ENCODE measurements at places on chromosomes 13 and 19.
A peak's percentile ranks its signal among the peaks of the same experiment; 100 is the strongest.

- DNase-seq, result peak; percentile 74
Observed at GRCh38 chr19:48325265-48325910, at the start of gene EMP3. TSS of gene EMP3 (plus strand) at chr19:48325552. CDS start at chr19:48326845, 1,293 bp downstream.

DNA sequence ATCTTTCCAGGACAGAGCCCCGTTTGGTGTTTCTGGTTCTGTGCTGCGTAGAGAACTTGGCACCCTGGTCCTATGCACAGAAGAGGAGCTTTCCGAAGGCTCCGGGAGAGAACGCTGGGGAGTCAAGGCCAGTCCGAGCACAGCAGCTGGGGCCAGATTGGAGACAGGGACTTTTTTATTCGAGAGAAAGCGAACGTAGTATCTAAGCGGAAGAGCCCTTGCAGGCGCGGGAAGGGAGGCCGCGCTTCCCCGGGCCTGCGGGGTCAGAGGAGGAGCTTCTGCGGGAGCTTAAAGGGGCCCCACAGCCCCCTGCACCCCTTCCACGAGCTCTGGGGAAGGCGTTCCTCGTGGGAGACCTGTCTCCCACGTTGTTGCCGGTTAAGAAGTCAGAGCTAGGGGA, 48.6 kb upstream of the ARHGEF7 start:
- no peak for DNase-seq

- DNase-seq, result no peak
Observed at GRCh38 chr19:18438331-18439024, 545 bp upstream of the ISYNA1 start.

DNA sequence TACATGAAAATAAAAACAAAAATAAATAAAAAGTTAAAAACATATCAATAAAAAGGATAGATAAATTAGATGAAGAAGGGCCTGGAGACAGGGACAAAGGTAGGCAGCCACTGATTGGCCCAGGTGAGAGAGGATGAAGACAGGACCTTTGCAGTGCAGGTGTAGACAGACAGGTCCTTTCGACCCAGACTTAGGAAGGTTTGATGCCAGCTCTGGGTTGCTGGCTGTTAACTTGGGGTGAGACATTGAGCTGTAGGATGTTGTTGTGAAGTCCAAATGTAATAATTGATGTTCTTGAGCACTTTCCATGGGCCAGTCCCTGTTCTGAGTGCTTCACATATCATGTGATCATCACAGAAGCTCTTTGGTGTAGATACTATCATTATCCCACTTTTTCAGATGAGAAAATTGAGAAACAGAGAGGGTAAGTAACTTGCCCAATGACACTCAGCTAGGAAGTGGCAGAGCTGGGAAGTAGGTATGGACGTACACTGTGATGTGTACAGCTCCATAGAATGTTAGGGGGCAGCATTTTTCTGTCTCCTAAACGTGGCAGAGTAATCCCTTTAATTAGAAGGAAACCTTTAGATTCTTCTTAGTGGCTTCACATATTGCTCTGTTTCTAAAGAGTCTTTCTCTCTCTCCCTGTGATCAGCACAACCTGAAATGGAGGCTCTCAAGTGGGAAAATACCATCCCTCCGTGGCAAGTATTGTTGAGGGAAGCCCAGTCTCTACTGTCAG, 76.0 kb upstream of the STK24 start:
- DNase-seq, result no peak

GRCh38 chr13:34151885-34152284, 333.9 kb downstream of the RFC3 start:
- no peak for DNase-seq

GRCh38 chr13:113058988-113059850, 46.4 kb upstream of the F7 start:
- no peak for DNase-seq

DNA sequence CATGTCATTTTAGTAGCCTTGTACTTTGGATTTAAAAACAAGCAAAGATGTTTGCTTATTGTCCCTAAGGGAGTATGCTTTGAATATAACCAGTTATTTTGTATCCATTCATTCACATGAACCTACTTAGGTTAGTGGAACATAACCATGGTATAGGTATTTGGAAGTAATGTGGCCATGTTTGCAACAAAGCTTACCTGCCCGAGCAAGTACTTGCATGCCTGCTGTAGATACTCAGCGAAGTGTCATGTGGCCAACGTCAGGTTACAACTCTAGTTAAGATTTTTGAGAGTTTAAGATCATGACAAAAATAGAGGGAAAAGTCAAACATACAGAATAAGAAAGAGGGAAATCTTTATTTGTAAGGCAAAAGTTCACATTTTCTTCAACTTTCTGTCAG, 57.2 kb downstream of the COG6 start:
- no peak for DNase-seq

Measured in stimulated activated CD8-positive, alpha-beta memory T cell treated with anti-CD3 and anti-CD28 coated beads, Interleukin-7, amount 100 ng/mL, for 24 hours (primary cell).